RPMI8226 (cell line): ENCODE measurements at places on chromosomes 1 and 21.
A peak's percentile ranks its signal among the peaks of the same experiment; 100 is the strongest.

- peak; percentile 88 for DNase-seq
These were observed 154.4 kb downstream of the PLPP3 start for GRCh38 chr1:56424744-56425493.

- DNase-seq, result no peak
These were observed 64.6 kb upstream of the LRP8 start for GRCh38 chr1:53392460-53392859.

DNA sequence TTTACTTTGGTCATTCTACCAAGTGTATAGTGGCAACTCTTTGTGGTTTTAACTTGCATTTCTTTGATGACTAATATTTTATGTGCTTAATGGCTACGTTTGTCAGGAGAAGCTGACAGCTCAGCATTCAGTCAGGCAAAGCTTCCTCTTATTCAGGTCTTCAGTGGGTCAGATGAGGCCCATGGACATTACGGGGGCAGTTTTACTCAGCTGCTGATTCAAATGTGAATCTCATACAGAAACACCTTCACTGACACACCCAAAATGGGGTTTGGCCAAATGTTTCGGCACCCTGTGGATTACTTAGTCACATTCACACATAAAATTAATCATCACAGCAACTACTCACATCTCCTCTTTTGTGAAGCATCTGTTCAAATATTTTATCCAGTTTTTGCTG, 104.9 kb upstream of the PLD5 start:
- DNase-seq, result no peak

DNA sequence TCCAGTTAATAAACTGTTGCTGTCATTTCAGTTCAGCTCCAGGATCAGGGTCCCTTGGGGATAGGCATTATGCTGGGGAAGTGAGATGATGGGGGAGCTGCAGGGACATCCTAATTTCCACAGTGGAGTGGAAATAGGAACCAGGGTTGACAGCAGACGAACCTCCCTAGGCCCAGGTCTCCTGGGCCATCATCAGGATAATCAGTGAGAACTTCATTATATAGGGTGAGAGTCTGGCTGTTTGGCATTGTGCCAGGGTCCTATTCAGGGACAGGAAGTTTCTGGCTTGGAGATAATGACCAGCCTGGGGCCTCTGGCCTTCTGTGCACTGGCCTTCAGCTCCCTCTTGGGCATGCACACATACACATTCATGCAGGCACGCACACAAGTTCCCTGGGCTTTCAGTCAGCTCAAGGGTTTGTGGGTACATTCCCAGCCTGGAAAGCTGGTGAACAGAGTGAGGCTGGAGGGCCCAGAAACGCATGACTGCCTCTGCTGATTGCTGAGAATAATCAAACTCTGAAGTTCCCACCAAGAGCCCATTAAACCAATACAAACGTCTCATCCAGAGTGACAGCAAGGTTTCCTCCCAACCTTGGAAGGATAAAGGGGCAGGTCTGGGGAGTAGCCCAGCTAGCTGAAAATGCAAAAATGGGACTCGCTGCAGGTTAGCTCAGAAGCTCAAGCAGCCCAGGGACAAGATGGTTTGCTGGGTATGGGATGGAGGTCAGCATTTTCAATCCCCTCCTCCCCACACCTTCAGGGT, 13.9 kb upstream of the LRIG2 start:
- no peak for DNase-seq

DNA sequence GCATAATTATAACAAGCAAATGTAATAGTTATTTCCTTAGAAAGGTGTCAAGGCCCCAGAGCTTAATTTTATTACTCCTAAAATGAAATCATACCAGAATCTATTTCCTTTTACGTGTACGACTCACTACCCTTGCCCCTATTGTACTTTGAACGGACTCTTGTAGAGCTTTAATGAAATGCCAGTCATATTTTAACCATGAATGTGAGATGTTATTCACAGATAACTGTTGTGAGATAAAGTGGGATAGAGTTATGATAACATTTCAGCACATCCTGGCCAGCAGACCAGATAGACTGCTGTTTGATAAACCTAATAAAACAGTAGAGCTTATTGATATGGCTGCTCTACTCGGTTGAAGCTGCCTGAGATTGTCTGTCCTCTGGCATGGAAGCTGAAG, 500.8 kb upstream of the PBX1 start:
- no peak for DNase-seq

DNA sequence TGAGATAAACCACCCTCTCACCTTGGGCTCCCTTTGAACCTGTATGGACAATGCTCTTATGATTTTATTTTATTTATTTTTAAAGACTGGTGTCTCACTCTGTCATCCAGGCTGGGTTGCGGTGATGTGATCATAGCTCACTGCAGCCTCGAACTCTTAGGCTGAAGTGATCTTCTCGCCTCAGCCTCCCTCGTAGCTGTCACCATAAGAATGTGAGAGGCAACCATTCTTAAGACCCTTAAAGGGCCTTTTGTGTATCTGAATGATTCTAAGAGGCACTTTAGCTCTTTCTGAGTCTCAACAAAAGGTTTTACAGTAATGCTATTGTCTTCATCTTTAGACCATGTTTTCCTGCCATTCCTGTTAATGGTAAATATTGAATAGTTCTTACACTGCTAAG, 67.0 kb downstream of the IVNS1ABP start:
- DNase-seq, result no peak

- DNase-seq, result no peak
These were observed 350.9 kb upstream of the ADGRL2 start for GRCh38 chr1:81449786-81450185.

DNA sequence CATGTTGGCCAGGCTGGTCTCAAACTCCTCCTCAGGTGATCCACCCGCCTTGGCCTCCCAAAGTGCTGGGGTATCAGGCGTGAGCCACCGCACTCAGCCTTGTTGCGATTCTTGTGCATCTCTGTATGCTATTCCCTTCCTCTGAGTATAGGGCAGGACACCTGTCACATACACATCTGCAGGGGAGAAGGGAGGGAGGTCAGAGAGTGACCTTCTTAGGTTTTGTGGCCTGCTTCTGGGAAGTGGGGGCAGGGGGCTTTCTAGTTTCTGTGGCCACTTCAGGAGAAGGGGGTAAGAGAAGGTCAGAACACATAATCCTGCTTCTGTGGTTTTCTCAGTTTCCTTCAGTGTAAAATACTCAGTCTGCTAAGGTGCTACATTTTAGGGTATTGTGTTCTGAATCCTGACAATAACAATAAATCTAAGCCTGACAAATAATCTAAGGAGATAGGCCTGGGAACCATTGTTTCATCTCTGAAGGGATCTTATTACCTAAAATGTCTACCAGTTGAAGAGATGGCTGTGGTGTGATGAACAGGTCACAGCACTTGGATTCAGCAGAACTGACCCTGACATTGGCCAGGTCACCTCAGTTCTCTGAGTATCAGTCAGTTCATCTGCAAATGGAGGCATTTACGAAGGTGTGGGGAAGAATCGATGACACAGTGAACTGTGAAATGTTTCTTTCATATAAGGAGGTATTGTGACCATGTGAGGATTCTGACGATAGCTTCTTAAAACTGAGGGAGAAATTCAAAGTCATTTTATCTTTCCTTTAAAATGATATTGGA, 212.6 kb upstream of the L1TD1 start:
- no peak for DNase-seq

GRCh38 chr1:166272851-166273250, 106.0 kb upstream of the FAM78B start:
- no peak for DNase-seq

DNA sequence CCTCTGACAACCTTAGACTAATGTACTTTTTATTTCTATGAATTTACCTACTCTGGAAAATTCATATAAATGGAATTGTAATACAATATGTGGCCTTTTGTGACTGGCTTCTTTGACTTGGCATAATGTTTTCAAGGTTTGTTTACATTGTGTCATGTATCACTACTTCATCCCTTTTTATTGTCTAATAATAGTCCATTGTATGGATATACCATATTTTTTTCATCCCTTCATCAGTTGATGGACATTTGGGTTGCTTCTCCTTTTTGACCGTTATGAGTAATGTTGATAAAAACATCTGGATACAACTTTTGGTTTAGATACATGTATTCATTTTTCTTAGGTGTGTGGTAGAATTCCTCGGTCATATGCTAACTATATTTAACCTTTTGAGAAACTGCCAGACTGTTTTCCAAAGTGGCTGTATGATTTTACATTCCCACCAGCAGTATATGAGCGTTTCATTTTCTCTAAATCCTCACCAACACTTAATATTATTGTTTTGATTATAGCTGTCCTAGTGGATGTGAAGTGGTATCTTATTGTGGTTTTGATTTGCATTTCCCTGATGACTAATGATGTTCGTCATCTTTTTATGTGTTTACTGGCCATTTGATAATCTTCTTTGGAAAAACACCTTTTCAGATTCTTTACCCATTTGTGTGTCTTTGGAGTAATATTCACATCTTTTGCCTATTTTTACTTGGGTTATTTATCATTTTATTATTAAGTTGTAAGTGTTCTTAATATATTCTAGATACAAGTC, 3.5 kb downstream of the RO60 start:
- no peak for DNase-seq

DNA sequence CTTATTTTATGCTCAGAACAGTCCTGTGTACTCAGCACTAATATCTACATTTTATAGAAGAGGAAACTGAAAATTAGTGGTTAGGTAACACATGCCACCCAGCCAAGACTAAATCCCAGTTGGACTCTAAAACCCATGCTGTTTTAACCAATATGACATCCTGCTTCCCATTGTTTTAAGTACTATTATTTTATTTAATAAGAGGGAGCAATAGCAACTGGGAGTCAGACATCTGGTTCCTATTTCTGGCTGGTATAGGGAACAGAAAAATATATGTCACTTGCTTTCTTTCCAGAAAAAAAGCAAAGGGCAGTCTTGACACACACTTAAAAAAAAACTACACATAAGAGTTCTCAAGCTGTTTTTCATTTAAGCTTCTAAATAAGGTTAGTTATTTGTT, 11.9 kb downstream of the KLHL12 start:
- no peak for DNase-seq

DNA sequence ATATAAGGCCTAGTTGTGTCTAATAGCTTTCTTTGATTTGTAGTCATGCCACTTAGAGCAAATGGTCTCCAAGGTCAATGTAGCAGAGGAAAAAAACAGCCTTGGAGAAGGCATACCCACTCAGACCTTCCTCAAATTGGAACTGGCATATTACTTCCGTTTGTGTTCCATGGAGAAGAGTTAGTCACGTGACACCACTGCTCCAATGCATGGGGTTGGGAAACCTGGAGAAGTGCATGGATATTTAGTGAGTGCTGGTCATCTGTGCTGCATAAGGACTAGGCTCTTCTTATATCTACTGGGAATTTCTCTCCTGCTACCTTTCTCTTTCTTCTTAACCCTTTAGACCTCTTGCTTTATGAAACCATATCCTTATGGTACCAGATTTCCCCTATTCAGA, 167.8 kb downstream of the BACH1 start:
- DNase-seq, result no peak
